ENCODE measurements at places on chromosomes 6 and 20.

- DNase-seq, result no peak
Observed at GRCh38 chr6:159804504-159804903, 4.4 kb downstream of the PNLDC1 start.

DNA sequence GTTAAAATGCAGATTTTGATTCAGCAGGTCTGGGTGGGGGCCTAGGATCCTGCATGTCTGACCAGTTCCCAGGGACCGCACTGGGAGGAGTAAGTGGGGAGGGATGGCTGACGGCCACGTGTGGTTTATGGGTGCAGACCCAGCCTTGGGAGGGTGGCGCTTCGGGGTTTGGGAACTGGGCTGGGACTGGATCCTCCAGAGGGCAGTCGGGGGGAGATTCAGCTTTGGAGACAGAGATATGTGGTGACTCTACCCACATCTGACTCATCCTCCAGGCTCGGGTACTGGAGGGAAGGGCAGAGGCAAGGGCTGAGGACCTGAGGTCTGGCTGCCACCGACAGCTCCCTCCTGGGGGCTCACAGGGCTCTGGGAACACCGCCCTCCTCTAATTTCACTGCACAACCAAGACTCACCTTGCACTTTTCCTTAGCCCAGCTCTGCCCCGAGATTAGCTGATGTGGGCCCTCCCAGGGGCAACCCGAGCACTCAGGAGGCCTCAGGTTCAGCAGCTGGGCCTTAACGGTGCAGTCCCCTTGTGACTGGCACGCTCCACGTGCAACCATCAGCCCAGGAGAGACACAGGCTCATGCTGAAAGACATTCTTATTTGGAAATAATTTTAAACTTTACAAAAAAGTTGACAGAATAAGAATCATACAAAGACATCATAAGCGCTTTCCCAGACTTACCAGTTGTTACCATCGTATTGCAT is 172.8 kb upstream of the PMEPA1 start:
- DNase-seq, result no peak

DNA sequence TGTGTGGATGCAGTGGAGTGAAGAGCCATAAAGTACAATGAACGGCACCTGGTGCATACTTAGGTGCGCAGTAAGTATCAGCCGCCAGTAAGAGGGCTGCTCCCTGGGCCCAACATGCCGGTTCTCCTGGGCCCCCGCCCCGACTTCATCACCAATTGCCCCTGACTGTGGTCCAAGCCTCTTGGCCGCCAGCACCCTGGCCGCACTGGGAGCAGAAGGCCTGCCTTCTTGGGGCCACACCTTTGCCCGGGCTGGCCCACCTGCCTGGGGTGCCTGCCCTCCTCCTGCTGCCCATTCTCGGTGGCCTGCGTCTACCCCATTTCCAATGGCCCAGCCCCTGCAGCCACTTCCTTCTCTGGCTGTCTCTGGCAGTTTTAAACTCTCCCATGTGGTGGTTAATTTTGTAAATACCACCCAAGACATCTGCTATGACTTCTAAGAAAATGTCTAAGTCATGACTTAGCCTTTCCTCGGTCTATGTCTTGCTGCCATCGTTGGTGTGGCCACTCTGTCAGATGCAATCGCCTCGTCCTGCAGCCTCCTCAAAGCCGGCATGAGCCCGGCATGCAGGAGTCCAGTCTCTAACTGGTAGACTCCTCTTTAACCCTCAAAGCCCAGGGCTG is 36.8 kb downstream of the PMEPA1 start:
- DNase-seq, result no peak

- DNase-seq, result no peak
Observed at GRCh38 chr20:37096415-37097041, 731 bp upstream of the RBL1 start.

GRCh38 chr6:167937948-167938911 is 59.2 kb upstream of the KIF25 start:
- DNase-seq, result no peak

DNA sequence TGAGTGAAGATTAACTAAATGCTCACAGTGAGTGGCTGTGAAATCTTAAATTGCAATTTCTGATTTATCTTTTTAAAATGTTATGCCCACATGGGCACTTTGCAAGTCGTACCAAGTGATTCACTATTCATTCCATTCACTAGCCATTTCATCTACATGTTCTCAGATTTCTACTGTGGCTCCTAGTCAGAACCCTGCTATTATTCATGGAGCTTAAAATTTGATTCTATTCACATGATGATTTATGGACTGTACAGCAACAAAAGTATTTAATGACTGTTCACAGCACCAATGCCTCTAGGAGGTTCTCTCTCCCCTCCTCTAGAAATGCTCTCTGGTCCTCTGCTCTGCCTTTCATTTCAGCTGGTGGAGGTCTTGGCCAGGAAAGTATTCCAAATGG is 133.5 kb upstream of the MAP3K7 start:
- no peak for DNase-seq

GRCh38 chr6:26022737-26023136 is 60.1 kb downstream of the TRIM38 start:
- DNase-seq, result no peak

DNA sequence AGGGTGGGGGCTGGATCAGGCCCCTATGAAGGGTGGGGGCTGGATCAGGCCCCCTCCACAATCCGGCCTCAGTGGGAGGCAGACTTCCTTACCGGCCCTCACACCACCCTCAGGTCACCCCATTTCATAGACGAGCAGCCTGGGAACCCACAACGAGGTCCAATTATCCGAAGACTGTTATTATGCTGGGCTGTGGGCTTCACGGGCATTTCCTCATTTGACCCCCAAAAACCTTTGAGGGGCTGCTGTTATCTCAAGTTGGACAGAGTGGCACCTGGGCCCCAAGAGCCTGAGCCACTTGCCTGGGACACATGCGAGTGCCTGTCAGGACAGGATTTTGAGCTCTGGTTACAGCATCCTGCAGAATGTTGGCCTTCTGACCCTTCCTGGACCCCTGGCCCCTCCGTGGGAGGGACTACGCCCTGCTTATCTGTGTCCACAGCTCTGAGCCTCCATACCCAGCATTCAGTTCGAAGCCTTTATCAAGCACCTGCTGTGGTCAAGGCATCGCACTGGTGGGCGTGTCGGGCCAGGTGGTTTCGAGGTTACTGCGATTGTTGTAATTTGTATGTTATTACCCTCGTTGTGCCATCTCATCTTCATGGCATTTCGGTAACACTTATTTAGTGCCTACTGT is 34.5 kb upstream of the PCMTD2 start:
- DNase-seq, result no peak

DNA sequence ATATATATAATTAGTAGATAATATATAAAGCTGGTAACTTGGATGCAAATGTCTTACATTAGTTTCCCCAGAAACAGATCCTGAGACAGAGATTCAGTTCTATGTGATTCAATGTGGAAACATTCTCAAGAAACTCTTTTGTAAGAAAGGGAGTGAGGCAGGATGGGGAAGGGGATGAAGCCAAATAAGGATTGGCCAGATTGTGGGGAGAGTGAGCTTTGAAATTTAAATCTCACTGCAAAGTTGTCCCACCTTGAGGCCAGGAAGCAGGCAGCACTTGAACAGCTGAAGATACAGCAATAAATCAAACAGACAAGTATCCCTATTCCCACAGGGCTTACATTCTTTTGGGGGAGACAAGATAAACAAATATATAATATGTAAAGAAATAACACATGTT is 126.3 kb upstream of the HEY2 start:
- DNase-seq, result no peak

DNA sequence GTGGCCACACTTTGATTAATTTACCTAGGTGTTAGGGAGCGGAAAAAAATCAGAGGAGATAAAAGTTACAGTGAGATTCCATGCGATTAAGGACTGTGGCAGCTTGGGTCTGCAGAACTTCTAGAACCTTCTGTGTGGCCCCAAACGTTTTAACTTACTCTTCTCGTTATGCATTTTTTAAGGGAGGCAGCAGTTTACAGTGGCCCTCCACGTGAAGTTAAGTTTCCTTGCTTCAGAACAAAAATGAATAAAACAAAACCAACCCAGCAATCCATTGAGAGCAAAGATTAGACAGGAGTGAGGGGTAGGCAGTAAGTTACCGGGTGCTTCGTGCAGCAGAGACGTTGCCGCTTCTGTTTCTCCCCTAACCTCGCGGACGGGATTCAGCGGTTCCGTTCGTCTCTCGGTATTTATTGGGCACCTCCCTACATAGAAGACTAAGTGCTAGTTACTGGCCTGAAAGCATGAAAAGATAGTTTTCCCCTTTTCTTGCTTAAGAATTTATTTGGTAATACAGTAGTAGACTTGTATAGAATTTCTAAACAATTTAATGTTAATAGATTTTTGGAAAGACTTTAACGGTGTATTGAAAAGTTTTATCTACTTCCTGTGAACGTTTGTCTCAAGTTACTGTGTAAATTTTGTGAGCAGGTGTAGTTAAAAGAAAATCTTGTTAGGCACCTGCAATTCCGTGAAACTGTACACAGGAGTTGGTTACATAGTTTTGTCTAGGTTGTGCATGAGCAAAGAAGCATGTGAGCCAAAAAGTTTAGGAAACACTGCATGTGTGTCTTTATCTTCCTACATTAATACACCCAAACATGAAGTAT is 1.1 kb downstream of the BAG2 start:
- peak; percentile 15 for DNase-seq

DNA sequence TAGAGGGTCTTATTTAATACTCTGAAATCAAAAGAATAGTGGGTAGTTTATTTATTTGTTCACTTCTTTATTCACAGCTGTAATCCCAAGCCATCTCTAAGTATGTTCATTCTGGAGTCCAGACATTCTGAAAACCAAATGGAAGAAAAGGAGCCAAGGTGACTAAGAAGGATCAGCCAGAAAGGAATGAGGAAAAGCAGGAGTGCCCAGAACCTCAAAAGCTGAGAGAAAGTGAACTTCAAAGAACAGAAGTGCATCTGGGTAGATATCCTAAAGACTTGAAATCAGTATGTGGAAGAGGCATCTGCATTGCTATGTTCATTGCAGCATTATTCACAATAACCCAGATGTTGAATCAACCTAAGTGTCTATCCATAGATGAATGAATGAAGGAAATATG is 94.8 kb downstream of the VIP start:
- no peak for DNase-seq

DNA sequence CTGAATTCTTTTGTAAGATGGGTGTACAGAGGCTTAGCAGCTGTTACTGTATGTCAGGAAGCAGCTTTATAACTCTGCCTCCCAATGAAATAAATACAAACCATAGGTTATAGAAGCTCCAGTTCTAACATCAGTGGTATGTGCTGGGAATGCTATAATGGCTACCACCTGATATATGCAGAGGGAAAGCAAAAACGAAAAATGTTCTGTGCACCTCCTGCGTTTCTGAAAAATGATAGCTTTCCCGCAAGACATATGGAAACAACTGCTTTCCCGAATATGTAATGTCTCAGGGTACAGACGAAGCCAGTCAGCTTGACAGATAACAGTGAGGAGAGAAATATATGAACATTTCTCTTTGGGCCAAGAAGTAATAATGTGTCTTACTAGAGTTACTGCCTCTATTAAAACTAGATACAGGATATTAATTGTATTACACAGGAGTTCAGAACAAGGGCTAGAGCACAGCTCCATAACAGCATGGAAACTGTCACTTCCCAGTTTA is 517.0 kb upstream of the NRSN1 start:
- DNase-seq, result no peak

DNA sequence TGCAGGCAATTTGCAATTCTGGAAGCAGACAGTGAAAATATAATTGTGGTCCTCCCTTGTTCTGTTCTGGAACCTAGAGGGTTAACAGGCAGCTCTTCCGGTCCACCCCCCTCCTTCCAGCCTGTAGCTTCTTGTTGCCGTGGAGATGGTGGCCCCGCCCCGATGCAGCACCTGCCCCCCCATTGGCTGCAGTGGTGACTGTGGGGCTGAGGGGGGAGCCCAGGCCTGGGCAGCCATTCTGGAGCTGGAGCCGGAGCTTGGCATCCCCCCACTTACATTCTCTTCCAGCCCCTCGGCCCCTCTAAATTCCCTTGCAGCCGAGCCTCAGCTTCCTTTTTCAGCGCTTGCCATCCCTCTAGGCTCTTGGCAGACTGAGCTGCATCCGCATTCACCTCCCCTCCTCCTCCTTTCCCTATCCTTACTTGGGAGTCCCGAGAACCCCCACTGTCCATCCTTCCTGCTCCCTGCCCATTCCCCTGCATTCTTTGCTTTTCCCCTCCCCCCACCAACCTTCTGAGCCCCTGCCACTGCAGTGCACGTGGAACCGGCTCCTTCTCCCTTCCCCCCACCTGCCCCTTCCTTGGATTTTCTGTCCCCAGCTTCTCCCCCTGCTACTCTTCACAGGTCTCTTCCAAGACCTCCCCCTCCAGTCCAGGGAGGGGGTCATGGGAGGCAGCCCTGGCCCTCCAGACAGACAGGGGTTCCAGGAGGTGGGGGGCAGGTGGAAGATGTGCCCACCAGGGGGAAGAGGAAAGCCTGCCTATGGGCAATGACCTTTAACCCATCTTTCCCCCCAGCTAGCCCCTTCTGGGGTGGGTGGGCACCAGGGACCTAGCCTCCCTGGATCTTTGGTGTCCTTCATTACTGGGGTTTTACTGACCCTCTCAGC is 11.4 kb downstream of the SYNGAP1 start:
- peak; percentile 67 for DNase-seq

GRCh38 chr6:35015476-35015875 is 125.7 kb downstream of the TCP11 start:
- DNase-seq, result no peak

- DNase-seq, result no peak
Observed at GRCh38 chr6:163282672-163283071, 131.8 kb upstream of the QKI start.

DNA sequence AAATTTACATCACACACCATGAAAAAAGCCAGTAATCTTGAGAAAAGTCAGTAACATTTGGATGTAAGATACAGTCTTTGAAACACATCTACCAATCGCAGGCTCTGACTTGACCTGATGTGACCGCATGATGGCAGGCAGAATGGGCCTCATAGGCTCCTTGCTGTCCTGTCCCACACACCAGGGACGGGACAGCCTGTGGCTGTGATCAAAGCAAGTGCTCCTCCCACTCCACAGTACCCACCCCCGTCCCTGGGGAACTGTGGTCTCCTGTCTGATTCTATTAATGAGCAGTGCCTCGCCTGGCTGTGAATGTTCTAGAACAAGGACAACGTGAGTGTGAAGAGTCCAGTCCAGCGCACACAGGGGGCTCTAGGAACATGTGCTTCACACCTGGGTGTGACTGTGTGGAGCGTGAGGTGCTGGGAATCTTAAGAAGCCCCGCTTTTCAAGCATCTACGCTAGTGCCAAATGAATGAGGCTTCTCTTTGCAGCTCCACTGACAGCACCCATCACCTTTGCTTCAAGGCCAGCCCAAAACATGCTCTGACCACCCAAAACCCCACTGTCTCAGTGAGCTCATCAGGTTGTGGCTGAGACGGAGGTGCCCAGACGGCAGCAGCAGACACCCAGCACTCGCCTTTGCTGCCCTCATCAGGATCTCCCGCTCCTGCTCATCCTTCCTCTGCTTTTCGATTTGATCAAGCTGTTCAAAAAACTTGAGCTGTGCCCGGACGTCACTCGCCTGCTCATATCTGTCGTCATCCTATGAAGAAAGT is 67.1 kb downstream of the TAF4 start:
- no peak for DNase-seq
